NCI-H1930 (cell line): ENCODE measurements at places on chromosomes 7 and 10.

GRCh38 chr10:10878963-10879362, 138.7 kb upstream of the CELF2 start:
- peak; percentile 59 for DNase-seq

DNA sequence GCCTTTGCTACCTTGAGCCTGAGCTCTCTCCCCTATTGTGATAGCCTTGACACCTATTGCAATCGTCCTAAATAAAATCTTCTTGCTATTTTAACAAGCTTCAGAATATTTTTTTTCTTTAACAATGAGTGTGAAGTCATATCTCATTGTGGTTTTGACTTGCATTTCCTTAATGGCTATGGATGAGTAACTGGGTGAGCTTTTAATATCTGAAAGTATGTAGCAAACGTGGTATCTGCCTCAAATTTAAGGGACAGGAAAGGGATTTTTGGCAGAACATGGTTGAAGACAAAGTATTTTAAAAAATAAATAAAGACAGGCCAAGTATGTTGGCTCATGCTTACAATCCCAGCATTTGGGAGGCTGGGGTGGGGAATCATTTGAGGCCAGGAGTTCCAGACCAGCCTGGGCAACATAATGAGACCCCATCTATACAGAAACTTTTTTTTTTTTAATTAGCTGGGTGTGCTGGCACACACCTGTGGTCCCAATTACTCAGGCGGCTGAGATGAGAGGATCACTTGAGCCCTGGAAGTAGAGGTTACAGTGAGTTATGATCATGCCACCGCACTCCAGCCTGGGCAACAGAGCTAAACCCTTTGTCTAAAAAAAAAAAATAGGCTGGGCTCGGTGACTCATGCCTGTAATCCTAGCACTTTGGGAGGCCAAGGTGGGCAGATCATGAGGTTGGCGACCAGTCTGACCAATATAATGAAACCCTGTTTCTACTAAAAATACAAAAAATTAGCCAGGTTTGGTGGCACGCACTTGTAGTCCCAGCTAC, 319.3 kb upstream of the NRP1 start:
- no peak for DNase-seq

GRCh38 chr7:15558756-15559155, 3.1 kb downstream of the AGMO start:
- no peak for DNase-seq

GRCh38 chr10:132298038-132298881, 9.5 kb downstream of the STK32C start:
- no peak for DNase-seq

- DNase-seq: no peak
Measured at GRCh38 chr10:45422866-45423659, 49.0 kb downstream of the ALOX5 start.

GRCh38 chr10:16901106-16901505, 83.9 kb upstream of the RSU1 start:
- no peak for DNase-seq

- no peak for DNase-seq
Measured at GRCh38 chr10:79051766-79052165, 17.0 kb upstream of the ZMIZ1 start.

- DNase-seq: peak; percentile 33
Measured at GRCh38 chr7:39453743-39454355, 112.4 kb upstream of the YAE1 start.

DNA sequence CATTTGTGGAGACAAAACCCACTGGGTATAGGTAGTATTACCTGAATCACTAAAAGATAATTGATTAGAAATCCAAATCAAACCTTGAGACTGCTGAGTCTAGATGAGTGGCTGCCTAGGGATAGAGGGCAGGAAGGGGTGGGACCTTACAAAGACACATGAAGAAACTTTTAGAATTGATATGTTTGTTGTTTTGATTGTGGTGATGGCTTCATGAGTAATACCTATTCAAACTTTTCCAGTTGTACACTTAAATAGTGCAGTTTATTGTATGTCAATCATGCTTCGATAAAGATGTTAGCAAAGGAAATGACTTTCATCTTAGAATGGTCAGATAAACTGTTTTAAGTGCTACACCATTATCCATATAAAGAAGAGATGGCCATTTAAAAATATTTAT, 188.7 kb upstream of the KAT6B start:
- no peak for DNase-seq

DNA sequence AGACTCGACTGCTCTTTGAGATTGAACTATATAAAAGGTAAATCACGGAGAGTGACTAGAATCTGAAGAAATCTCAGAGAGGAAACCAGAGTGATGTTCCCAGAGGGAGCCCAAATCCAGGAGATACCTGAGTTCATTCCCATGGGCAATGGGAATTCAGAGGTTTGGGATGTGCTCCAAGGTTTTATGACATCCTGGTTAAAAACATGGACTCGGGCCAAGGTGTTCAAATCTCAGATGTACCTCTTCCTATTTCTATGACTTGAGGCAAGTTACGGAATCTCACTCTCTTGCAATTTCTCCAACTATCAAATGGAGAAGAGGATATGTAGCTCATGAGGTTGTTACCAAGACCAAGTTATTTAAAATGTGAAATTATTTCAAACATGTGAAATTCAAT, 54.5 kb upstream of the RAB18 start:
- DNase-seq: no peak

GRCh38 chr7:42605406-42606192, 306.3 kb downstream of the C7orf25 start:
- no peak for DNase-seq

DNA sequence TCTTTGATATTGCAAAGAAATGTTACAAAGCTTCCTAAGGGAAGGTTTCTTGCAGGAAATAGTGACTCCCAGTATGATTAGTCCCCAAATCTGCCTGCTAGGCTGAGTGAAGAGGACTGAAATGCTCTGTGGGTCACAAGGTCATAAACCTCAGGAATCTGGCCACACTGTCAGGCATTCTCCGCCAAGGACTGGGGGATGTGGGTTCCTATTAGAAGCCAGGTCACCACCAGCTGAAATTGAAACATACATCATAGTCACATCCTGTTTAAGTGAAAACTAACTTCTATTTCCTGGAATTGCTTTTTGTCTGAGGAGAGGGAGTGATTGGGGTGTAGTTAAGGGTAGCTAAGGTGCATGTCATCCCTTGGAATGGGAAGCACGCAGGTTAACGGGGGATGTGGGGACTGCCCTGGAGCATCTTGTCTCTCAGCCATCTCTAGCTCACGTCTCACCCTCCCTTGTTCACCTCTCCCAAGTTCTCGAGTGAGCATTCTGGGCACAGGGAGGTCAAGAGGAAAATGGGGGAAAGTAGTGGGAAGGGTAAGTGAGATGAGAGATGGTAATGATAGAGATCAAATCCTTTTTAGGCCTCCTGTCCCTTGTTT, 12.0 kb upstream of the GSAP start:
- DNase-seq: no peak

DNA sequence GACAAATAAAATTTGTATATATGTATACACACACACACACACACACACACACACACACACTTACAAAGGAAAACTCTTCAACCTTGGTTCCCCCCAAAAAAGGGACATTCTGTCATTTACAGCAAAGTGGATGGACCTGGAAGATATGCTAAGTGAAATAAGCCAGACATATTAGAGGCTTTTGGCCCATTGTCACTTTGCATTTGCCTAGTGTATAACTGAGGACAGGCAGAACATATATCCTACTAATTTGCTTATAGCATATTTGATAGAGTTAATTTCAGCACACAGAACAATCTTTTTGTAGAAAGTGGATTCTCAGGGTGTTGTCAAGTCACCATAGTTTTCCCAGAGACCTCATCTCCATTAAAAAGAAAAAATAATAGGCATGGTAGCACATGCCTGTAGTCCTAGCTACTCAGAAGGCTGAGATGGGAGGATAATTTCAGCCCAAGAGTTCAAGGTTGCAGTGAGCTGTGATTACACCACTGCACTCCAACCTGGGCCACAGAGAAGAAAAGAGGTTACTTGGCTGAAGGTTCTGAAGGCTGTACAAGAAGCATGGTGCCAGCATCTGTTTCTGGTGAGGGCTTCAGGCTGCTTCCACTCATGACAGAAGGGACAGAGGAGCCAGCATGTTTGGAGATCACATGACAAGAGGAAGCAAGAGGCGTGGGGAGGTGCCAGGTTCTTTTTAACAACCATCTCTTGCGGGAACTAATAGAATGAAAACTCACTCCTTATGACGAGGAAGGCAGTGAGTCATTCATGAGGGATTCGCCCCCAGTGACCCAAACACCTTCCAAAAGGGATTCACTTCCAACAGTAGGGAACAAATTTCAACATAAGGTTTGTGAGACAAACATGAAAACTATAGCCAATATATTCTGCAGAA, 135.6 kb downstream of the TMEM168 start:
- no peak for DNase-seq

- DNase-seq: no peak
Measured at GRCh38 chr10:124731551-124731950, 12.6 kb downstream of the FAM53B start.

GRCh38 chr7:28754447-28754846, 203.7 kb downstream of the TRIL start:
- no peak for DNase-seq

DNA sequence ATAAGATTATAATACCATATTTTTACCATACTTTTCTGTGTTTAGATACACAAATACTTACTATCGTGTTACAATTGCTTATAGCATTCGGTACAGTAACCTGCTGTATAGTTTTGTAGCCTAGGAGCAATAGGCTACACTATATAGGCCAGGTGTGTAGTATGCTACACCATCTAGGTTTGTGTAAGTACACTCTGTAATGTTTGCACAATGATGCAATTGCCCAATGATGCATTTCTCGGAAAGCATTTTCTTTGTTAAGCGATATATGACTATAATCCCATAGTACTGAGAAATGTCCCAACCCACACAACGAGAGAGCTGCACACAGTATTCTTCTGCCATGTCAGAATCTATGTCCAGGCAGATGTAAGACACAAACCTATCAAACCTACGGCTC, 160.0 kb downstream of the NEBL start:
- DNase-seq: no peak

DNA sequence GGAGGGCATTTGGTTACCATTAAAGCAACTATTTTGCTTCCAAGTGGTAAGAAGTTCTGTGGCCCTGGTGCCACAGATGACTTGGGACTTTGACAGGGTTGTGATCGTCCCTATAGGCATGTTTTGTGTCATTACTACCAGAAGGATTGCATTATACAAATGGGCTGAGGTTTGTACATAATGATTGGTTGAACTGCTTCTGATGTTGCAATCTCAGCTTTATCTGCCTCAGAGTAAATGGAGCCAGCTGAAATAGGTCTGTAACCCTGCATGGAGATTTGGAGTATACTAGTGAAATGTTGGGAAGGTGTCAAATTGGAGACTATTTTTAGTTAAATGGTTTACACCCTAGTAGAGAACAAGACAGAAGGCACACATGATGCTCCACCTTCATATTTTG, 46.1 kb upstream of the SEPTIN7 start:
- no peak for DNase-seq

- no peak for DNase-seq
Measured at GRCh38 chr7:142722248-142722794, 27.0 kb upstream of the PRSS1 start.

DNA sequence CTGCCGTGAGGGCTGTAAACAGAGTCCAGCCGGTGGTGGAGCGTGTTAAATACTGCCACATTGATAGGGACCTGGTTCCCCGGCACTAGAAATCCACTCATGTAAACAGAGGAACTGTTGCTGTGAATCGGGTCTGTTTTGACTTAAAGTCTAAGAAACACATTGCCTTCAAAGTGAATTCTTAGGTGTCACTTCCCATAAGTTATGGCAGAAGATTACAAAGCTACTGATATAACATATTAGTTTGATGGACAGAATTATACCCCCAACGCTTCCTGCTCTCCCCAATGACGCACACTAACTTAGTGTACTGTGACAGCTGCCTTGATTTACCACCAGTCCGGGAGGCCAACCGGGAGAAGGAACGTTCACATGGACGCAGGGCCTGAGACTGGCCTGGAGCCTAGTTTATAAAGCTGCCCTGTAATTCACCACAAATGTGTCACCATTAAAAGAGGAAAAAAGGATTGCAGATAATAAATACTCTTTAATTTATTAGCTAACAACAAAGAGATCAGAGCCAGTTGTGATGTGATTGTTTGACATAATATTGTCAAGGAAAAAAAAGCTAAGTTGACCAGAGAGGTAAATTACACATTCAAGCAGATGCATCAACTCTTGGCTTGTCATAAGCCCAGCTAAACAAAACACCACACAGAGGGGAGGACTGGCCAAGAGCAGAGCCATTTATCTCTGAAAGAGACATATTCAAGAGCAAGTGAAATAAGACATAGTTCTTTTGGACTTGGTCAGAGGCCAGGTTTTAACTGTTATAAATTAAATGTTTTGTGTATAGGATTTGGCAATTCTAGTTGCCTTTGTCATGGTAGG, 820.6 kb downstream of the LRMDA start:
- DNase-seq: no peak

DNA sequence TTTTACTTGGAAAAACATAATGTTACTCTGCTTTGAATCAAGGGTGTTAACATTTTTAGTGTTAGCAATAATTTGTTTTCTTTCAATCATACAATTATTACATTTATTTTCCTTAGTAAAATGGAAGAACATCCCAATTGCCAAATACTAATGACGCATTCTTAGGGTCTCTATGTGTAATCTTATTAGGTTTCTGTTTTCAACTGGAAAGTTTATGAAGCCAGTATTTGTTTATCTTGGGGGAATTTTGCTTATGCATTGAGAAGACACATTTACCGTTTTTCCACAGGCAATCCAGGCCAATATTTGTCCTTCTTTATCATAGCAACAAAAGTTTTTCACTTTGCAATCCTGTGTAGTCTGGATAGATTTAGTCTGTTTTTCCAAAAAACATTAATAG, 134.5 kb downstream of the CPED1 start:
- no peak for DNase-seq
